ENCODE measurements at places on chromosomes 5 and 9. TPM values are rescaled to one million over a fixed set of nuclear protein-coding genes. Genes with fewer than 3 reads are reported as not detected.

CDKN2A gene
- 4.2 TPM for total RNA-seq

DNAH5 gene
- 0.09 TPM for total RNA-seq

RNF20 gene
- total RNA-seq, result 37.6 TPM

FOXB2 gene
- not detected for total RNA-seq

PCDHGA1 gene
- total RNA-seq, result 0.31 TPM

PCDHGB7 gene
- total RNA-seq, result 0.07 TPM

Data from HepG2 (cell line).